Activated B cell treated with CpG ODN at 0.5 μM for 24 hours (primary cell): ENCODE measurements at places on chromosomes 2 and 18.

DNA sequence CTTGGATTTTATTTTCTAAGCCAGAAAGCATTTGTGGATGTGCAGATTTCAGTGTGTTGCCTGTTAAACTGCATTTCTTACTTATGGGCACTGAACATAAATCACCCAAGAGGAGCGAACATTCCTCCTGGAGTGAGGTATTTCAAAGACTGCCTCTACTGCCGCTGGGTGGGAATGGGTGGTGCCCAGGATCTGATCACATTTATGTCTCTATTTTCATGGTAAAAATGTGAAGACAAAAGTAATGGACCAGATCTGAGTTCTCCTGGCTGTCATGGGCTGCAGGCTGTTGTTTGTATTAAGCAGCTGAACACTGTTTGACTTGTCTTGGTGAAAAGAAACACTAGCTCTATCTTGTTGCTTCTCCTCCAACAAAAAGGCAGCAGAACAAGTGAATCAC, 251.7 kb downstream of the NCKAP5 start:
- no peak for DNase-seq

- no peak for DNase-seq
These were observed 31.6 kb upstream of the NOSTRIN start for GRCh38 chr2:168770796-168771195.

GRCh38 chr18:48554610-48555400, 16.0 kb downstream of the CTIF start:
- no peak for DNase-seq

DNA sequence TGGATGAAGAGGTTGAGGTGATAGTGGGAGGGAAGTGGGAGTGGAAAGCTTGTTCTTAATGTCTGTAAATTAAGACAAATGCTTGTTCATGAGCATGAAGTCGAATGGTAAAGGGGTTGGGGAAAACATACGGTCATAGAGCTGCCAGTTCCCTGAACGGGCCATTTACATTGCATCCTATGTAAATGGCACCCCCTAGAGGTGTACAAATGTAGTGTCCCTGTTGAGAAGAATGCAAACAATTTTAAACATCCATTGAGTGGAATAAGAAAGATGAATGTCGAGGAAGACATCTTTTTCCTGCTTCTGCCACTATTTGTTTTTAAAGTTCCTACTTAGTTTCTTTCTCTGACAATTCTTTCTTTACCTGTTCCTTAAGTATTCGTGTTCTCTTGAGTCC, 155.7 kb downstream of the RDH14 start:
- DNase-seq = no peak

DNA sequence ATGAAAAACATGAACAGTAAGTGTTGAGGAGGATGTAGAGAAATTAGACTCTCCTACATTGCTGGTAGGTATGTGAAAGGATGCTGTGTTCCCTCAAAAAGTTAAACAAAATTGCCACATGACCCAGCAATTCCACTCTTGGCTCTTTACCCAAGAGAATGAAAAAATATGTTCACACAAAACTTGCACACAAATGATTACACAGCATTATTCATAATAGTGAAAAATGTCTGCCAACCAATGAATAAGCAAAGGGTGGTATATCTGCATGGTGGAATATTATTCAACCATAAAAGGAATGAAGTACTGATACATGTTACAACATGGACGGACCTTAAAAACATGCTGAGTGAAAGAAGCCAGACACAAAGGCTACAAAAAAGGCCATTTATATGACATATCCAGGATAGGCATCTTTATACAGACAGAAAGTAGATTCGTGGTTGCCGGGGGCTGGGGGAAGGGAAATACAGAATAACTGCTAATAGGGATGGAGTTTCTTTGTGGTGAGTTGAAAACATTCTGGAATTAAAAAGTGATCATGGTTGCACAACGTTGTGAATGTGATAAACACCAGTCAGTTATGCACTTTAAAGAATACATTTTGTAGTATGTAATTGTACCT, 85.4 kb upstream of the MYO3B start:
- no peak for DNase-seq
